ENCODE measurements at places on chromosomes 16 and 17. TPM values are rescaled to one million over a fixed set of nuclear protein-coding genes. Genes with fewer than 3 reads are reported as not detected.

- H3K27me3 ChIP-seq: no peaks in the 10 kb centered on the region
- no peak overlapping the region for H3K4me3 ChIP-seq
- DNase-seq: no peak
- no peaks in the 10 kb centered on the region for H3K4me1 ChIP-seq
These were observed 48.8 kb upstream of the CACNG5 start for GRCh38 chr17:66786107-66786506.

DNA sequence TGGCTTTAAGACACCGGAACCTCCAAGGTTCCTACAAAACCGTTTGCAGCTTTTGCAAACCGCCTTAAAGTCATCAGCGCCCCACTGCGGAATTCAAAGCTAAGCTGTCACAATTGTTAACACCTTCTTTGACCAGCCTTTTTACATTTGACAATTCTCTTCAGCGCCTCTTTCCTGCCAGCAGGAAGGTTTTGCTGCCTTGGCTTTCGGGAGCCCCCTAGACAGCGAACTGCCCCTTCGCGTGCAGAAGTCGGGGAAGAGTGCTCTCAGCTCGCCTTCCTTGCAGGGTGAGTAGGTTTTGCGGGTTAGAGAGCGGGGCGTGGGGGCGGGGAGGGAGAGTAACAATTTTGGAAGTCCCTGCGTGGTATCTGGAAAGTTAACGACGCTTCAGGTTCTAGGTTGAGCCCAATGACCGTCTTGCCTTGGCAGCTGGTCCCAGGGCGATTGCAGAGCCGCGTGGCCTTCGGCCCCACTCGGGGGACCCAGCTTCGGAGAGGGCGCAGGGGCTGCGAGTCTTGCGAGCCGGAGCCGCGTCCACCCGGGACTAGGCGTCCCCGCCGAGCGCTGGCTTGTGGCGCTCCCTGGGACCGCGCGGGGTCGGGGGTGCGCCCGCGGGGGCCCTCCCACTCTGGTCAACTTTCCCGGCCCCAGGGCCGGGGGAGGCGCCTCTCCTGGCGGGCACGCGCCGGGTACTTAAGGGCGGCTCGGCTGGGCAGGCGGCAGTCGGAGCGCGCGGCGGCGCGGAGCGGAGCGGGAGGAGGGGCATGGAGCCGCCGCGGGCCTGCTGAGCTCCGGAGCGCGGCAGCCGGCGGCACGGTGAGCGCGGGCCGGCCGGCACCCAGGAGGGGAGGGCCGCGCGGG lies at the start of gene HAS3:
HAS3 (plus strand) TSS at position 153 of the 861 bp plus-strand sequence. CDS start 3,743 bp downstream, outside the sequence.
- peak within 1 kb of the TSS; percentile 45 for H3K4me3 ChIP-seq
- H3K4me1 ChIP-seq: peaks cover 15% of the 10 kb centered on the region
- H3K27me3 ChIP-seq: peaks cover 15% of the 10 kb centered on the region

DNA sequence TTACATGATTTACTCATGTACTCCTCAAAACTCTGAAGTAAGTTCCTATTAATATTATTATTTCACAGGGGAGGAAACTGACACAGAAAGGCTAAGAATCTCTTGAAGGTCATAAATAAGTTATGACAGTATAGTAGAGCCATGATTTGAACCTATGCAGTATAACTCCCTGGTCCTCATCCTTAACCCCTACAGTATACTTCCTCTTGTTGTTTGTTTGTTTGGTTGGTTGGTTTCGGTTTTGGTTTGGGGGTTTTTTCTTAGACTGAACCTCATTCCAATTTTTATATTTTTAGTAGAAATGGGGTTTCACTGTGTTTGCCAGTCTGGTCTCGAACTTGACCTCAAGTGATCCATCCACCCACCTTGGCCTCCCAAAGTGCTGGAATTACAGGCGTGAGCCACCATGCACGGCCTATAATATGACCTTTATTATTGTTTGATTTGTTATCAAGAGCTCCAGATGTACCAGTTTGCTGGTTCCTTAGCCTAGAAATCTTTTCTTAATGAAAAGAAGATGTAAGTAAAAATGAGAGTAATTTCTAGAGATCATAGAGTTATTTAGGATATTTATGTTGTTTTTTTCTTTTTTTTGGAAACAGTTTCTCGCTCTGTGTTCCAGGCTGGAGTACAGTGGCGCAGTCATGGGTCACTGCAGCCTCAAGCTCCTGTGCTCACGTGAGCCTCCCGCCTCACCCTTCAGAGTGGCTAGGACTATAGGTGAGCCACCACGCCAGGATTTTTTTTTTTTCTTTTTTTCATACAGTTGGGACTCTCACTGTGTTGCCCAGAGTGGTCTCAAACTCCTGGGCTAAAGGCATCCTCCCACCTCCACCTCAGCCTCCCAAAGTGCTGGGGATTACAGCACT lies 4.8 kb downstream of the PRR11 start:
- H3K4me3 ChIP-seq: peak overlapping the region; percentile 38
- no peak for DNase-seq
- no peaks in the 10 kb centered on the region for H3K27me3 ChIP-seq
- H3K27ac ChIP-seq: peak overlapping the region; percentile 36
- H3K36me3 ChIP-seq: no peaks in the 10 kb centered on the region

The GP2 gene
- not detected for polyA plus RNA-seq

The WDR81 gene
- polyA plus RNA-seq: 4.4 TPM

The PSMD12 gene
- polyA plus RNA-seq: 34.5 TPM

Measured in CD4-positive, alpha-beta memory T cell (primary cell).